ENCODE measurements at places on chromosomes 2 and 18.

GRCh38 chr2:207238831-207239701, 73.3 kb upstream of the KLF7 start:
- peak; percentile 100 for DNase-seq

DNA sequence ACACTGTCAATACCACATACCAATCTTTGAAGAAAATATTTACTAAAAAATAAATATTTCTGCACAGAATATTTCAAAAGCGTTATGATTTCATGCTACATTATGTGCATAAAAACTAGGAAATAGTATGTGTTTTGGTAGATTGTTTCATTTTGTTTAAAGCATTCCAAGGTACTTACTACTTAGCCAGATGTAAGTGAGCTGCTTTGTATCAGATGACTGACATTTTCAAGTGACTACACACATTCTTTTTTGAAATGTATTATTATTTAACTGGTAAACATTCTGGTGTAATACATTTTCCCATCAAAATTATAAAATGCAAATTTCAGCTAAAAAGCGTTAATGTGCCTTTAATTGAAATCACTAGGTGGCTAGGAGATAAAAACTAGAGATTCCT, 21.5 kb downstream of the GCA start:
- DNase-seq, result no peak

- no peak for DNase-seq
These were observed 272.0 kb downstream of the TGIF1 start for GRCh38 chr18:3721771-3722648.

- DNase-seq, result no peak
These were observed 175.5 kb downstream of the ZNF407 start for GRCh38 chr18:74773171-74773624.

GRCh38 chr2:28469947-28470535, 25.8 kb upstream of the PLB1 start:
- DNase-seq, result no peak

GRCh38 chr2:41847744-41848441, 199.9 kb upstream of the PKDCC start:
- DNase-seq, result no peak

Measured in fibroblast of skin of left quadriceps (primary cell).